AG09309 (cell line): ENCODE measurements at places on chromosomes 12 and 14.

- DNase-seq: no peak
These were observed 166.9 kb upstream of the ATXN7L3B start for GRCh38 chr12:74370608-74371216.

- DNase-seq: no peak
These were observed 72.3 kb downstream of the ACADS start for GRCh38 chr12:120797677-120798642.

DNA sequence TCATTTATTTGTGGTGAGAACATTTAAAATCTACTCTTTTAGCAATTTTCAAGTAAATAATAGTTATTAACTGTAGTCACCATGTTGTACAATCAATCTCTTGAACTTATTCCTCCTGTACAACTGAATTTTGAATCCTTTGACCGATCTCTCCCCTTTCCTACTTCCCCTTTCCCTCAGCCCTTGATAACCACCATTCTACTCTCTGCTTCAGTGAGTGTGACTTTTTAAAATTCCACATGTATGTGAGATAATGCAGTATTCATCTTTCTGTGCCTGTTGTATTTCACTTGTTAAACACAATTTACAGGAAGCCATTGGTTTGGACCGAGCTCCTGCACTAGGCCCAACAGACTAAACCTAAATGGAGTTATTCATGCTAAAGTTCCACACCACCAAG is 458.9 kb upstream of the PDE3A start:
- DNase-seq: no peak

DNA sequence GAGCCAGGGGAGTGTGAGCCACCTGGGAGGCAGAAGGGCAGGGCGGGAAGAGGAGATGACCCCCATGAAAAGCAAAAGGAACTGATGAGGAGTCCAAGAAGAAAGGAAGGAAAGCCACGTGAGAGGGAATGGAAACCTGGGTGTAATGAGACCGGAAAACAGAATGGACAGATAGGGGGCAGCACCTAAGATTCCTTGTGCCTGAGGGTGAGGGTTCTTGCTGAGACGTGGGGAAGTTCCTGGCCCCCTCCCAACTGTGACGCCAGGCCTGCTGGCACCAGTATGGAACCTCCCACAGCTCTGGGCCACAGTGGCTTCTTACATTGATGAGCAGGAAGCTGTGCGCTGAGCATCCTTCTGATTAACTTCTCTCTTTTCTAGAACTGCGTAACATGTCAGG is 30.8 kb downstream of the TTC7B start:
- no peak for DNase-seq

DNA sequence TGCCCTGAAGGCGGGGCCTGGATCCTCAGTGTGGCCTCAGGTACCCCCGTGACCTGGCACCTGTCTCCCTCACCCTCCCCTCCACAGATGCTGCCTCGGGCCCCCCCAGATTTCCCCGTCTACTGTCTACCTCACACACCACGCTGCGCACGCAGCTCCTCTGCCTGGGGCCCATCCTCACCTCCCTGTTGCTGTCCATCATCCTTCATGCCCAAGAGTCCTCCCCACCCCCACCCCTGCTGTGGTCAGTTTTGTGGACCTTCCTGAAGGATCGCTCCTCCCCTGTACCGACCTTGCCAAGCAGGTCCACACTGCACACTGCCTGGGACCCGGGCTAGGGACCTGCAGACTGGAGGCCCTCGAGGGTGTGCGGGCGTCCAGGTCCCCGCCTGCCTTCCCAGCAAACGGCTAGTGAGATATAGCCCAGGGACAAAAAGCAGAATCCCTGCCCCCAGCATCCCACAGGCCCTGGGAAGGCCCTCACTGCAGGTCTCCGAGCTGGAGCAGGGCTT is 197.4 kb upstream of the DIO3 start:
- DNase-seq: no peak

- no peak for DNase-seq
These were observed 6.5 kb downstream of the CBLN3 start for GRCh38 chr14:24422694-24423601.

- peak; percentile 73 for DNase-seq
These were observed 361.2 kb upstream of the PDE3A start for GRCh38 chr12:20006871-20007730.

DNA sequence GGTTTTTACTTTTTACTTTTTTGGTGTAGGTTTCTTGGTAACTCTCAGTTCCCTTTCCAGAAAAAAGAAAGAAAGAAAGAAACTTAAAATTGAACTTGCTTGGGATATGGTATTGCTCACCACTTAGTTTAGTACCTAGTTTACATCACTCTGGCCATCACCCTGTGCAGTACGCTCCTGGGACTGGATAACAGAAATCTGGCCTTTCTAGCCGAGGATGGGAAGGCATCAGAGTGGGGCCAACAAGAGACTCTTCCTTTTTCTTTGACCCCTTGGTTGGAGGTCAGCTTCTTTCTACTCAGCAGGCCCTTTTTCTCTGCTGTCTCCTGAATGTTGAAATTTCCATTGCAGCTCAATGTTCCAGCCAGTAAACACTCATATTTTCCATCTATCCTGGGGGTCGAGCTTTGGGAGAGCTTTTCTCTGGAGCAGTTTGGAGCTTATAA is 156.6 kb downstream of the TGFB3 start:
- DNase-seq: no peak
